Bladder microvascular endothelial cell (primary cell): ENCODE measurements at places on chromosomes 1 and 21. TPM values are rescaled to one million over a fixed set of nuclear protein-coding genes. Genes with fewer than 3 reads are reported as not detected.

The EPS8L3 gene
- not detected in 2 replicates for total RNA-seq

The NOS1AP gene
- total RNA-seq = 0.16 and 0.44 TPM in 2 replicates

The CRYAA gene
- not detected in 2 replicates for total RNA-seq

The OR10Z1 gene
- total RNA-seq = not detected in 2 replicates

The MIXL1 gene
- 0.06 TPM in 1 of 2 replicates, not detected in the other for total RNA-seq

The PKP1 gene
- 0.16 and 1.3 TPM in 2 replicates for total RNA-seq

The STUM gene
- under 0.01 and 0.57 TPM in 2 replicates for total RNA-seq

The ARHGAP30 gene
- not detected in 2 replicates for total RNA-seq

The SELENBP1 gene
- 2.4 and 3.7 TPM in 2 replicates for total RNA-seq

The CYB5RL gene
- 2.3 and 5.6 TPM in 2 replicates for total RNA-seq
